ENCODE measurements at places on chromosomes 16 and 17.

DNA sequence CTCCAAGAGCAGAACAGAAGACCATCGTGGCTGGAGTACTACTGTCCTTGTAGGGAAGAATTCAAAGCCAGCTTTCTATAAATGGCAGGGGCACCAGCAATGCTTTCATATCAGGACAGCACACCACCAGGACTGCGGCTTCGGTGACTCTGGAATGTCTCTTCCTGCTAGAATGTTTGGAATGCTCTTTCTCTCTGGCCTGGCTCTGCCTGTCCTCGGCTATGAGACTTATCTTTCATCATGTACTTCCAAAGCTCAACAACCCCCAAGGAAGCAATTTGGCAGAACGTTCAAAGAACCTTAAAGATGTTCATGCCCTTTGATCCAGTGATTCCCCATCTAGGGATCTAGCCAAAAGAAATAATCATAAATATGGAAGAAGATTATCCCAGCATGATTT is 52.7 kb upstream of the NOG start:
- DNase-seq = no peak

DNA sequence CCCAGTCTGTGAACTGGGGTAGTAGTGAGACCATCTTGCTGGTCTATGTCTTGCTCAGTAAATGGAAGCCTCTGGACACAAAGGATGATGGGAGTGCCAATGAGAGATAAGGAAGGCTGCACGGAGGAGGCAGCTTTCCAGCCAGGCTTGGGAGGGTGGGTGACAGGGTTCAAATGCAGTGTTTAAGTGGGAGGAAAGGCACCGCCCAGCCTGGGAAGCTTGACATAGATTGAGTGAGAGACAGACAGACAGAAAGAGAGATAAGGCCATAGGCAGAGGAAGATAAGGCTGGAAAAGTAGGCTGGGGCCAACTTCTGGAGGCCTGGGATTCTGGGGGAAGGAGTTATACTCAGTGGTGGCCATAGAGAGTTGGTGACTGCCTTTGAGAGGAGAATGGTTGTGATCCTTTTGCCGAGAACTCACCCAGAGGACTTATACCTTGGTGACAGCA is 7.2 kb upstream of the COL1A1 start:
- DNase-seq = no peak

DNA sequence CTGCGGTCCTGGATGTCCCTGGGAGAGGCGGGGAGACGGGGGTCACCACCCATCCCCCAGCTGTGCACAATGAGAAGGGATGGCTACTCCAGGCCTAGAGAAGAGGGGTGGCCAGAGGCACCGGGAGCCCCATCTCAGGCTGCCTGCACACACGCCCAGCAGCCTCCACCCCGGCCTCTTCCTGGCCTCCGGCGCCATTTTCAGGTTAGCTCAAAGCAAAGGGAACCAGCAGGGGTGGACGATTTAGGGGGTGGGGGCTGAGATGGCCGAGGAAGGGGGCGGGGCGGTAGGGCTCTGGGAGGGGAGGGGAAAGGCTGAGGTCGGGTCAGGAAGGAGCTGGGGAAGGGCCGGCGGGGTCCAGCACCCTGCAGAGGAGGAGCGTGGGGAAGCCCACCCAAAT is 42.8 kb downstream of the SRCIN1 start:
- no peak for DNase-seq

GRCh38 chr17:6910987-6911603 is 79.6 kb upstream of the TEKT1 start:
- no peak for DNase-seq

GRCh38 chr16:31099860-31100638 is 5.5 kb upstream of the VKORC1 start:
- DNase-seq = no peak

GRCh38 chr17:36722121-36722902 is 120.9 kb downstream of the MRM1 start:
- DNase-seq = peak; percentile 80

DNA sequence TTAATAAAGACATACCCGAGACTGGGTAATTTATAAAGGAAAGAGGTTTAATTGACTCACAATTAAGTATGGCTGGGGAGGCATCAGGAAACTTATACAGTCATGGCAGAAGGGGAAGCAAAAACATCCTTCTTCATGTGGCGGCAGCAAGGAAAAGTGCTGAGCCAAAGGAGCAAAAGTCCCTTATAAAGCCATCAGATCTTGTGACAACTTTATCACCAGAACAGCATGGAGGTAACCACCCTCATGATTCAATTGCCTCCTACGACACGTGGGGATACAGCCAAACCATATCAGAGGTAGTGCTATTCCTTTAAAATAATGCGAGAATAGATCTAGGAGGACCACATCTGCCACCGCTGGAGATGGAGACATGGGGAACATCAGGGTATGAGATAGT is 9.0 kb downstream of the C16orf54 start:
- DNase-seq = no peak

DNA sequence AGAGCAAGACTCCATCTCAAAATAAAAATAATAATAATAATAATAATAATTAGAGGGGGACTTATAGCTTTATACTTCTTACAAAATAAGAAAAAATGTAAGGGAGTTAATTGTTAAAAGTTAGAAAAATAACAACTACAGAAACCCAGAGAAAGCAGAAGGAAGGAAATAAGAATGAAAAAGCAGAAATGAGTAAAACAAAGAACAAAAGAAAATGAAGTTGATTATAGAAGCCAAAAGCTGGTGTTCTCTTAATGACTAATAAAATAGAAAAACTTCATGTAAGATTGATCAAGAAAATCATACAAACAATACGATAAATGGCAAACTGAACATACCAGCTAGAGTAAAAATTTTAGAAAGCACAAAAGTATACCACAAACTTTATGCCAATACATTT is 6.8 kb upstream of the NSMCE1 start:
- DNase-seq = no peak

GRCh38 chr17:39026980-39027451 is 59.8 kb upstream of the FBXO47 start:
- DNase-seq = peak; percentile 74

- no peak for DNase-seq
Observed at GRCh38 chr17:54172096-54172984, 349.6 kb downstream of the KIF2B start.

DNA sequence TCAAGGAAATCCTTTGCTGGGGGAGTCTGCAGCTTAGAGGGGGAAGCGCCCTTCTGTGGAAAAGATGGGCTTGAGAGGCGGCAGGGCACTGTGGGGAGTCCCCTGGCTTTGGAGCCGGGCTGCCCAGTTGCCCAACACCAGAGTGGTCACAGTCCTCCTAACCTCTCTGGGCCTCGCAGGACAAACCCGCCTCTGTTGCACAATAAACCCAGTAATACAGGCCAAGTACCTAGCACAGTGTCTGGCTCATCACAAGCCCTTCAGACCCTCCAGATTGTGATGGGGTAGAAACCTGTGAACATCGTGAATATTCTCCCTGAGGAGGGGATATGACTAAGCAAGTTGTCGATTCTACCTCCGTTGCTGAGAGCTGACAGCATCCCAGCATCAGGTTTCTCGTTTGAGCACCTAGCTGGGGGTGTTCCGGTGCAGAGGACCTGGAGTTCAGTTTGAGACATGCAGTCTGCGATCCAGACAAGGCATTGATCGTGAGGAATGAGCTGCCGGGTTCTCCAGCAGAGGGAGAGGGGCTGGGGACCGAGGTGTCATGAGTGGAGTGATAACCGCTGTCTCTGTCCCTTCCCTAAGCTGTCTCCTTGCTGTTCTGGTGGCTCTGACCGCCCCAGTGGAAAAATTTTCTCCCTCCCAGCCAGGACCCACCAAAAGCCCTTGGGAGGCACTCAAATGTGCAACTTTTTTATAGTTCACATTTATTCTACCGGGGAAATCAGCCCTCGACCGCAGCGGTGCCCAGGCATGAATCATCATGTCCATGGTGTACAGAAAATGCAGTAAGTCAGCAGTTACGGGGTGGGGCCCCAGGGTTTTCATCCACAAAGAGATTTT is 161.9 kb downstream of the WSCD1 start:
- DNase-seq = no peak

GRCh38 chr16:89150090-89150835 is 21.3 kb upstream of the CDH15 start:
- no peak for DNase-seq

DNA sequence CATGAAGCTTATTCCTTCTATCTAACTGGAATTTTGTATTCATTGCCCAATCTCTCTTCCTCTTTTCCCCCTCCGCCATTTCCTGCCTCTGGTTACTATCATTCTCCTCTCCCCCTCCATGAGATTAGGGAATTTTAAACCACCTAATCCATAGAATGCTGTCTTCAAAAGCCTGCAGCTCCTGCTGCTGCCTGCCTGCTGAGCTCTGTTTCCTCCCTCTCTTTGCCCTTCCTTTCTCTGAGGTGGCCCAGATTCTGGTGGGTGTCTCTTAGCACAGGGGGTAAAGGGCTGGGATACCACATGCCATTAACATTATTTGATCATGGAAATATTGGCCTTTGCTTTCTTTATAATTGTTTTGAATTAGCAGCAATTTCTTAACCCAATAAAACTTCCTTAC is 241.6 kb downstream of the CNTNAP4 start:
- no peak for DNase-seq

DNA sequence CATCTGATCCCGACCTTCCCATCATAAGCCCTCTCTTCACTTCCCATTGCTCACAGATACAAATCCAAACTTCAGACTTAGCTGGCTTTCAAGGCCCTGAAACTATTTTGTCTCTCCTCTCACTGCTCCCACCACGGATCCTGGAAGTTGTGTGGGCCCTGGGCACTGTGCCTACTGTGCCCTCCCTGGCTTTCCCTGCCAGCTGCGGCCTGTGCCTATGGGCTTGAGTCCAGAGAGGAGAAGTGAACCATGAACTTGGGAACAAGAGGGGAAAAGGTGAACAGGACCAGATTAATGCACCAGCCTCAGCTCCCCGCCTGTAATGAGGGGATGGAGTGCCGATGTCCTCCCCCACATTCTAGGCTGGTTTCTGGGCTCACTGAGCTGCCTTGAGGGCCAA is 18.9 kb upstream of the KCNJ12 start:
- DNase-seq = no peak

GRCh38 chr17:17666111-17666714 is 15.0 kb upstream of the RAI1 start:
- DNase-seq = no peak

DNA sequence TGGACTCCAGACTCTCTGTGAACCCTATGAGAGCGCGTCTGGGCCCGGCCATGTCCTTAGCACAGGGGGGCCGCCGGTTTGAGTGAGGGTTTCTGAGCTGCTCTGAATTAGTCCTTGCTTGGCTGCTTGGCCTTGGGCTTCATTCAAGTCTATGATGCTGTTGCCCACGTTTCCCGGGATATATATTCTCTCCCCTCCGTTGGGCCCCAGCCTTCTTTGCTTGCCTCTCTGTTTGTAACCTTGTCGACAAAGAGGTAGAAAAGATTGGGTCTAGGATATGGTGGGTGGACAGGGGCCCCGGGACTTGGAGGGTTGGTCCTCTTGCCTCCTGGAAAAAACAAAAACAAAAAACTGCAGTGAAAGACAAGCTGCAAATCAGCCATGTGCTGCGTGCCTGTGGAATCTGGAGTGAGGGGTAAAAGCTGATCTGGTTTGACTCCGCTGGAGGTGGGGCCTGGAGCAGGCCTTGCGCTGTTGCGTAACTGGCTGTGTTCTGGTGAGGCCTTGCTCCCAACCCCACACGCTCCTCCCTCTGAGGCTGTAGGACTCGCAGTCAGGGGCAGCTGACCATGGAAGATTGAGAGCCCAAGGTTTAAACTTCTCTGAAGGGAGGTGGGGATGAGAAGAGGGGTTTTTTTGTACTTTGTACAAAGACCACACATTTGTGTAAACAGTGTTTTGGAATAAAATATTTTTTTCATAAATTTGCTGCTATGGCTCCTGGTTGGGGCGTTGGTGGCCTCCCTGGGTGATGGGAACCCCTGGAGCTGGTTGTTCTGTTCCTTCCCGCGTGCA is 23.1 kb downstream of the STAT5A start:
- no peak for DNase-seq

GRCh38 chr17:50564916-50565315 is 4.4 kb downstream of the CACNA1G start:
- DNase-seq = no peak

DNA sequence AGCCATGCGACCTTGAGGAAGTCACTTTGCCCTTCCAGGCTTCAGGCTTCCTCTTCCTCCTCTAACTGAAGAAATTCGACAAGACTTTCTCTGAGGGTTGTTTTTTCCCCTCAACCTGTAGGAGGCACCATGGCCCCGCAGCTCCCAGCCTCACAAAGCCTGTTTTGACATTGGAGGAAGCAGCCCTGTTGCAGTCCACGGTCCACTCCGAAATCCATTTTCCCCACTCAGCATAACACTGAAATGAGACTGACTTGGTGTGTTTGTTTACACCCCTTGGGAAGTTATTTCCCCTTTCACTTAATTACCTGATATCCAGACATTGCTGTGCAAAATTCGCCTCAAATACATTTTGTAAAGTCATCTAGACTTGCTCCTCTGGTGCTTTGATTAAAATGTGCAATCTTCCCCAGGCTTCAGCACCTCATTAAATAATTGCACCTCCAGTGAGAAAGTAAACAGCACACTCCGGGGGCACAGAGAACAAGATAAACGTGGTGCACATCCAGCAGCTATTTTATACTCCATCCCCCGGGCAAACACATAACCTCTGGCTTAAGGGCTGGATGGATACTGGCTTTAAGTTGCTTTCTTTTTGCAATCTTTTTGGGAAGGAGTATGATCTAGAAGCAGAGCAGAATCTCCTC is 41.4 kb upstream of the PIRT start:
- DNase-seq = no peak

DNA sequence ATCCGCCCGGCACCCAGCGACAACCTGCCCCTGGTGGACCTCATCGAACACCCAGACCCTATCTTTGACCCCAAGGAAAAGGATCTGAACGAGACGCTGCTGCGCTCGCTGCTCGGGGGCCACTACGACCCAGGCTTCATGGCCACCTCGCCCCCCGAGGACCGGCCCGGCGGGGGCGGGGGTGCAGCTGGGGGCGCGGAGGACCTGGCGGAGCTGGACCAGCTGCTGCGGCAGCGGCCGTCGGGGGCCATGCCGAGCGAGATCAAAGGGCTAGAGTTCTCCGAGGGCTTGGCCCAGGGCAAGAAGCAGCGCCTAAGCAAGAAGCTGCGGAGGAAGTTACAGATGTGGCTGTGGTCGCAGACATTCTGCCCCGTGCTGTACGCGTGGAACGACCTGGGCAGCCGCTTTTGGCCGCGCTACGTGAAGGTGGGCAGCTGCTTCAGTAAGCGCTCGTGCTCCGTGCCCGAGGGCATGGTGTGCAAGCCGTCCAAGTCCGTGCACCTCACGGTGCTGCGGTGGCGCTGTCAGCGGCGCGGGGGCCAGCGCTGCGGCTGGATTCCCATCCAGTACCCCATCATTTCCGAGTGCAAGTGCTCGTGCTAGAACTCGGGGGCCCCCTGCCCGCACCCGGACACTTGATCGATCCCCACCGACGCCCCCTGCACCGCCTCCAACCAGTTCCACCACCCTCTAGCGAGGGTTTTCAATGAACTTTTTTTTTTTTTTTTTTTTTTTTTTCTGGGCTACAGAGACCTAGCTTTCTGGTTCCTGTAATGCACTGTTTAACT is 1.0 kb downstream of the NOG start:
- DNase-seq = no peak

All from NCI-H2029 (cell line).